ENCODE measurements at places on chromosomes 2 and 18.

DNA sequence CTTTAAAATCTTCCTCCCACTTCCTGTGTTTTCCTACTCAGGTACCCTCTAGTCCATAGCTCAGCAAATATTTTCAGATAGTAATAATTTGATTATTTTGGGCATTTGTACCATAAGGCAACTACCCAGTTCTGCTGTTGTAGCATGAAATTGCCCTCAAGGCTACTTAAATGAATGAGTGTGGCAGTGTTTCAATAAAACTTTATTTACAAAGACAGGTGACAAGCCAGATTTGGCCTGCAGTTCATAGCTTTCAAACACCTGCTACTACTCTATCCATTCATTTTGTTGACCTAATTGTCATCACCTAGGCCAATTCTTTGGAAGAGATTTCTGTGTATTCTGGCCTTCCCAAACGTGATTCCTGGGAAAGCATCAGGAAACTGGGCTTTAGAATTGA lies 28.9 kb downstream of the NYAP2 start:
- DNase-seq = no peak

DNA sequence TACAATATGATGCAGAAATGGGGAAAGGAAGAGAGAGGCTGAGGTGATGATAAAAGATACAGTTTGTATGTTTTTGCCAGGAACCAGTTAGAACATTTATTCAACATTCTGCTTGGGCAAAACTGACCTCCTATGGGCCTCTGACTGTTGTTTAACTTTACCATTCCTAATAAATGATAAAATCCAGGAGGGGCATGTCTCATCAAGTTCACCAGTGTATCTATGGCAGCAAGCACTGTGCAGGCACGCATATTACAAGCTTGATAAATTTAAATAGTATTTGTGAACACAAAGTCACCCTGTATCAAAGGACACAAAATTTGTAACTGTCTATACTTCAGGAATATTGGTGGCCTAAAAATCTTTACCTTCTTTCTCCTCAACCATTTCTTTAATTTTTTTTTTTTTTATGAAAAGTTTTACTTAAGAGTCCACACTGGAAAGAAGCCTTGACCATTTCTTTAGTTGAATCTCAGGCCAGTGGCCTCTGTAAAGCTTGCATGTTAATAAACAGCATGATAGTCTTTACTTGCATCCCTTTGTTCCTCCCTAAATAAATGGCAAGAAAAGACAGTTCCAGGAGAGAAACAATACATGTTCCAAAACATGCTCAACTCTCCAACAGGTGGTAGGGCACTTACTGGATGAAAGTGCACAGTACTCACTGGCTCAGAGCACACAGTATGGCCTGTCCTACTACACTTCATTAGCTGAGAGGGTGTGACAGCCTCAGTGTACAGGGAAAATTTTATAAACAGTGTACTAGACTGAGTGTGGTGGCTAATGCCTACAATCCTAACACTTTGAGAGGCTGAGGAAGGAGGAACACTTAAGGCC lies 52.3 kb downstream of the SOS1 start:
- DNase-seq = no peak

DNA sequence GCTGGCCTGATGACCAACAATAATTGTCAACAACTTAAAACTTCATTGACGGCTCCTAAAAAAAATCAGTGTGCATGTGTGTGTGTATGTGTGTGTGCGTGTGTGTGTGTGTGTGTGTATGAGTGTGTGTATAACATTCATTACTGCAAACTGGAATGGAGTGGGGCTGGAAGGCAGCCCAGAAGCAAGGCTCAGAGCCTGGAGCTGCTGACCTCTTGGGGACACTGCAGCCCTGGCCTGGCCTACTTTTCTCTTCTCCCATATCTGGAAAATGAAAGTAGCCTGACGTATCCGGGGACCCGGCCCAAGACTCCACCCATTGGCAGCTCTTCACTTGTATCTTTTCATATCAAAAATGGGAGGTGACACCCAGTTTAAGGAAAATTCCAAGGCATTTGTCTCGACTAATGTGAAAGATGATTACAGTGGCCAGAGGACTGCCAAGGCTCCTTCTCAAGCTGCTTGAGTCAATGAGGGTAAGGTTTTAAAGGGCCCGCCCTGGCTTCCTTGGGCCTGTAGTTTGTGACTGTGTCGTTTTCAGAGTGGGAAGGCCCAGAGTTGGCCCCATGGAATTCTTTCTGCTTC lies 72.4 kb upstream of the IL1R1 start:
- DNase-seq = no peak

DNA sequence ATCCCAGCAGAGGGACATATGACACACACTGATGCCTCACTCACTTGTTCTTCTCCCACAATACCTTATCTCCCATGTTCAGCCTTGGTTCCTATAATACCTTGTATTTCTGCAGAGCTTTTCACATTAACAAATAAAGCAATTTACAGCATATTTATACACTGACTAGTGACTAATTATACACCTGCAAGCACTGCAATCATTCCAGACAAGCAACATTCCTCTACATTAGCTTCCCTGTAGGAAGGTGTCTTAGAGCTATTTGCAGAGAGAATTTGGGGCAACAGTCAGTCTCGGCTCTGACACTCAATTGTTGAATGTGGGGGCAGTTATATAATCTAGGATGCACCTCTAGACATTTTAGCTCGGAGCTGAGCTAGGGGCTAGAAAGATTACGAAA lies 9.5 kb upstream of the INSIG2 start:
- DNase-seq = no peak

Data from D721Med (cell line).